Glomerular endothelial cell (primary cell): ENCODE measurements at places on chromosomes 5 and 9.
A peak's percentile ranks its signal among the peaks of the same experiment; 100 is the strongest.

- no peak for DNase-seq
Observed at GRCh38 chr9:19946441-19947109, 157.7 kb upstream of the SLC24A2 start.

- DNase-seq, result peak; percentile 90
Observed at GRCh38 chr9:38026021-38026809, 42.8 kb downstream of the SHB start.

DNA sequence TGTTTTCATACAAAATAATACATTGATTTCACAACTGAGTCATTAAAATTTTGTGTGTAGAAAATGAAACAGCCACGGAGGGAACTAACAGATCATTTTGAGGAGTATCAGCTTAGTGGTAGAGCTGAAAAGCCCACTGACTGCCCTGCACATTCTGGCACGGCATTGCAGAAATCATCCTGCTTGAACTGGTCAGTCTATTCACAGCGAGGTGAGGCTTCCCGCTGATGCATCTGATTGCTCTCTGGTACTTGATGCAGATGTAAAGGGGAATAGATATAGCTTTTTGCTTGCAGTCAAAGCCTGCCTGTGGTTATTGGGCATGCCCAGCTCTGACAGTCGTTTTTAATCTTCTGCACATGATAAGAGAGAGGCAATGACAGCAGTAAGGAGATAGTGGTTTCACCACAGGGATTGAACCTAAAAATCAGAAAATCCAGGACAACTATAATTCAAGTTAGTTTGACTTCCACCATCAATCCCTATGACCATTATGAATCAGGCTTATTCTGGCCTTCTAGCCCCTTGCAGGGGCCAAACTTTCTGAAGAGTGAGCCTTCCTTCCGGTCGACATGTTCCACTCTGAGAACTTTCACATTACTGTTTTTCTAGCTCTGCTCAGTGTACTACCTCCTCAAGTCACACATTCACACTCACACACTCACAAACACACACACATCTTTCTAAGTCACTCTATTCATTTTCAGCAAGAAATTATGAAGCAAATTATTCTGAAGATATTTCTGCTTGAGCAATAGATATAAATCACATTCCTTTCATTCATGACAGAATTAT lies 782.8 kb upstream of the NUDT12 start:
- DNase-seq, result no peak

DNA sequence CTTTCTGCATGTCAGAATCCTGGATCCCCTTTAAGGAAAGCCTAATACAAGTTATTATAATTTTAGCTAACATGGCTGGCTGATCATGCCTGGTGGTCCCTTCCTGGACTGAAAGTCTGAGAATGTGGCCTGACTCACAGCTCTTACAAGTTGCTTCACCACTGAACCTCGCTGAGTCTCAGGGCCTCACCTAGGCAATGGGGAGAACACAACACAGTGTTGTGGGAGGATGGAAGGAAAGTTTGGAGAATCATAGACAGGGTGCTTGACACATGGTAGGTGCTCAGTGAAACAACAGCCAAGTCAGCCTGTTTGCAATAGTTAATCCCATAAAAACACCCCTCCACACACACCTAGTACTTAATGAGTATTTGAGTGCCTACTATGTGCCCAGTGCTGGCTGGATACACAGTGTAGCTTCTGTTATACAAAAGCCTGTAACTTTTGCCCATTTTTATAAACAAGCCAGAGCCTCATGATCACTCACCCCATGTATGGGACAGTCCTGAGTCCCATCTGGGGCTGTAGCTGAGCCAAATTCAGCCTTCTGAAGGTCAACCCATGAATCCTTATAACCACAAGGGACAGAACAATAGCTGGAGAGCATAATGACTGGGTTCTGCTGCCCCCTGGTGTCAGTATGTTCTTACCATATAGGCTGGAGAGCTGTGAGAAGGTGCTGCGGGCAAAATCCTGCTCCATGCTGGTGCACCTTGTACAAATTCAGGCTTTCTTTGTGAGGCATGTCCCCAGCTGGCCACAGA lies 3.9 kb downstream of the ACSL6 start:
- DNase-seq, result peak; percentile 73

DNA sequence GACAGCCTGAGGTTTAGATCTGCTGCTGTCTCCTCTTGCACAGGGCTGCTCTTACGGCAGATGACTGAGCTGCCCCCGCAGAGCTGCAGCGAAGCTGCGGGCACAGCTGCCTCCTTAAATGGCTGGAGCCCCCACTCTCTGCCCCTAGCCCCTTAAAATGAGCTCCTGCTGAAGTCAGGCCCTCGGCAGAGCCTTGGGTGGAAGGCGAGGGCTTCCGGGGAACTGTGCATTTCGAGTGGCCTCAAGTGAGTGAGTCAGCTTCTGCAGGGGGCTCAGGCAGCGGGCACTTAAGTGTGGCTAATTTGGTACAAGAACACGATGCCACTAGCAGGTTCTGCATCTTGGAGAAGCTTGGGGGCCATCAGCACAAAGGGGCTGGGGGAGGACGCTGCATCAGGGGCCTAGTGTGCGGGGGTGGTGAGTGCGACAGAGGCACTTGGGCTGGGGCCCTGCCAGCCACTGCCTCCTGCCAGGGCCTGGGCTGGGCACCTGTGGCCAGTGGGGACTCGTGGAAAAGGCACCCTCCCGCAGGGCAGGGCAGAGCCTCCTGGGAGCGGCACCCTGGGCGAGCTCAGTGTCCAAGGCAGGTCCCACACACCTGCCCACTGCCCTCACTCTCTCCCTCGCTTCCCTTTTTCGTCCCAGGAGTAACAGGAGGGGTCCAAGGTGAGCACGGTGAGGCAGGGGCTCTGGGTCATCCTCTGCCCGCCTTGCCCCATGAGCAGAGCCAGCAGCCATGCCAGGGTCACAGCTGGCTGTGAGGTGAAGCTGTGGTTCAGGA lies 28.8 kb upstream of the RNU6ATAC start:
- no peak for DNase-seq

DNA sequence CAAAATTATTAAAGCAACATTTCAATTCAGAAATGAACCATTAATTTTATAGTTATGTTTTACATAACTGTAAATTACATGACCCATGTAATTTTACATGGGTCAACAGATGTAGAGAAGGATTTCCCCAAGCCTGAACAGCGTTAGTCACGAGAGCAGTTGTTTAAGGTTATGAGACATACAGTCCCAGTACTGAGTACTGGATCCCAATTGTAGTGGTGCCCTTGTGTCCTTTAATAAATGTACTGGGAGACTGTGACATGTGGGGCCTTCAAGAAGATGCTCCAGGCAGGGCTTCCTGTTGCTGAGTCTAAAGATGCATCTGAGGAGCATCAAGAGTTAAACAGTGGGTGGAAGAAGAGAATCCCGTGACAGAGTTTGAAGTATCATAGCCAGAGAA lies 125.5 kb upstream of the ZNF462 start:
- no peak for DNase-seq

DNA sequence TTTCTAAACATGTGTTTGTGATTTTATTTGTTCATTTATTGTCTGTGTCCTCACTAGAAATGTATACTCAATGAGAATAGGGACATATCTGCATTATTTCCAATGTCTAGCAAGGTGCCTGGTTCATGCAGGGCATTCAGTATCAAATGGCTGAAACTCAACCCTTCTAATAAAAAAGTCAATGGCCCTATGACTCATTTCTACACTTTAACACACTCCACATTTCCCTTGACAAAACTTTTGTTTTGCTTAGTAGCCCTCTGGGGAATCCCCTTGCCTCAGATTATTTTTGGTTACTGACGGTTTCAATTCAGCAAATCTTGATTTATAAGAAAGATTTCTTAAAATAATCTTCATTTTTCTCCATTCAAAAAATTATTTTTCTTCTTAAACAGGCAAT lies 206.0 kb upstream of the DMRTA1 start:
- DNase-seq, result no peak

DNA sequence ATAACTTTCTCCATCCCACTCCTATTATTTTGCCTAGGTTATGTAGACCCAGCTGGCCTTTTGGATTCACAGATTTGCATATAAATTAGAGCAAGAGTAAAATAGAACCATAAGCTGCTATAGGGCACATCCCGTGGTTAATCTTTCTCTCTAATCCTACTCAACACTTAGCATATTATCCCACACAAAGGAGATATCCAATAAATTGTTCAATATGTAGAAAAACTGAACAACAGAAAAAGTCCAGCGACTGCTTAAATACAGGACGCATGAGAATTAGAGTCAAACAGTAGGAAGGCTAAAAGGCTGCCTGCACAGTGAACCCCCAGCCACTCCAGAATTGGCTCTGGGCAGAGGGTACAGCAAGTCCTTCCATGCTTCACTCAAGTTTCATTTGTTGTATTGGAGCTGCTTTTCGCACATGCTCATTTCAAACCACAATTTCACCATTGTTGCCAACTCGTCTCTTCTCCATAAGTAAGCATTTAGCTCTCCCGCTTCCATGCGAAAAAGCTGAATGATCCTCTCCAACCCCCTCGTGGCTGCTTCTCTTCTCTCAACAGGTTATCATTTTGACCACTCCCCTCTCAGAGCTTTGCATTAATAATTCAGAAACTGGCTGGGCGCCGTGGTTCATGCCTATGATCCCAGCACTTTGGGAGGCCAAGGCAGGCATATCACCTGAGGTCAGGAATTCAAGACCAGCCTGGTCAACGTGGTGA lies 14.1 kb upstream of the IQGAP2 start:
- DNase-seq, result no peak

DNA sequence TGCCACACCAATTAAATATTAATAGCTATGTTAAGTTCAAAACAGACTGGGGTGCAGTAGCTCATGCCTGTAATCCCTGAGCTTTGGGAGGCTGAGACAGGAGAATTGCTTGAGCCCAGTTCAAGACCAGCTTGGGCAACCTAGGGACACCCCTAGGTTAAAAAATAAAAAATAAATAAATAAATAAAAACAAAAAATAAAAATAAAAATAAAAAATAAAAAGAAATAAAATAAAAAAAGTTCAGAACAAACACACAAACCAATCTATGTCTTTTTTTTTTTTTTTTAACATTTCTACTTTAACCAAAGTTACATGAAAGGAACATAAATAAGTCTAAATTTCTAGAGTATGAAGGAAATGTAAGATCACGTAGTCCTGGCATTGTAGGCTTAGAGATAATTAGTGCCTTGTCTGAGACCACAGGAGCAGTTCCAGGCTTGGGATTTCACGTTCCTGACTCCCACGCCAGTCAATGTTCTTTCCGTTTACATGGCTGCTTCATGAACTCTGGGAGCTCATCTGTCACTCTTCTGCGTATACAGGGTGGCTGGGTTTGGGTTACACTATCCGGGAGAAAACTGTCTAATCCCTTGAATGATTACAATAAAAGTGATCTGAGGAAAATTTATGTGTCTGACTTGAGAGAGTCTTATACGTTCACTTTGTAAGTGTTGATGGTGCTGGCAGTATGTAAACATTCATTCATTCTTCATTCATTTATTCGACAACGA lies 85.2 kb downstream of the KIAA1958 start:
- DNase-seq, result no peak

- no peak for DNase-seq
Observed at GRCh38 chr5:71986101-71986500, 121.2 kb upstream of the MAP1B start.

DNA sequence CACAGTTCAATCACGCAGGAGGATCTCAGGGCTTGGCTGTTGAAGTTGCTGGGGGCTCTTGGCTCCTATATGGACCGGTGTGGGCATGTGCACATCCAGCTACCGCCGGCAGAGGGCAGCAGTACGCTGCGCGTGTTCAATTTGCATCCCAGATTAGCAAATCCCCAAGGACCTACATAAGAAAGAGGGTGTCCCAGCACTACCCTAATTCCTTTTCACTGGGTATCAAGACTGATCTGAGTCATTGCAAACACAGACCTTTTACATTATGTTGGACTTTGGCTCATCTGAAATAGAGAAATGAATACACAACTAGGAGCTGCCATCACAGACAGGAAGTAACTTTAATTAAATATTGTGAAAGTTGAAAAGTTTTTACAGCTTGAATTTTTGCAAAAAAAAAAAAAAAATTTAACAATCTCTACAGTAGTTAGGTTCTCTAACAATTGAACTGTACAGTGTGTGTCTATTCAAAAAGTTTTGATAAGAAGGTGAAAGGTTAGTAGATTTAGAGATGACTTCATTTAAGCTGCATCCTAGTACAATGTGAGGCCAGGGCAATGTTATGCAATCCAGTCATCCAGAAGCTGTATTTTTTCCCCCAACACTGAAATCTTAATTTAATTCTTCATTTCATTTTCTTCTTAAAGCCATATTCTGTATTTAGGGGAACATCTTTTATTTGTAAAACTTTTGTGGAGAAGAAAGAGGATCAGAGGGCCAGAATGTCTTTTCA lies 404.0 kb downstream of the EBF1 start:
- peak; percentile 18 for DNase-seq

GRCh38 chr9:20208961-20209371 lies 413.3 kb downstream of the MLLT3 start:
- no peak for DNase-seq

DNA sequence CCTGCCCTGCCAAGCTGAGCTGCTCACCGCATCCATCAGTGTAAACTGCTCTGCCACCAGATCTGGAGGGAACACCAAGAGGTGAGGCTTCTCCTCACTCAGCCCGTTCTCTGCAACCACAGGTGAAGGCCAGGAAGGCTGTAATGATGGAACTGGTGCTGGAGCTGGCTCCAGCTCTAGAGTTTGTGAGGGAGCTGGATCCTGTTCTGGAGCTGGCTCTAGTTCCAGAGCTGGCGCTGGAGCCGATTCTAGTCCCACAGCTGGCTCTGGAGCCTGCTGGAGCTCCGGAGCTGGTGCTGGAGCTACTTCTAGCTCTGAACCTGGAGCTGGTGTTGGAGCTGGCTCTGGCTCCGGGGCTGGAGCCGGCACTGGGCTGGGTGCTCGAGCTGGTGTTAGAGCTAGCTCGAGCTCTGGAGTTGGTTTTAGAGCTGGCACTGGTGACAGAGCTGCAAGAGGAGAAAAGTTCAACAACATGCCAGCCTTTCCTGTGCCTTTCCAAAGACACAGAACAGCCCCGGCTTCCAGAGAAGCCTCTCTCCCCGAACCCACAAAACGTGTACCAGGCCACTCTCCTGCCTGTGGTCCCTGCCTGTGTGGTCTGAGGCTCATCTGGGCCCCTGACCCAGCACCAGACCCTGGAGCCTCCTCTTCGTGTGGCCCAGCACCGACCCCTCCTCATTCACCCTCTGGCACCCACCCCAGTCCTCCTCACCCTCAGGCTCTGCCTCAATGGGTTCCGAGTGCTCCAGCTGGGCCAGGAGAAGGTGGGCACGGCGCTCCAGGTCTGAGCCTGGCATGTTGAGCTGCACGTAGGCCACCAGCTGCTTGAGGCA lies 12.9 kb downstream of the RALGDS start:
- DNase-seq, result no peak

GRCh38 chr9:88230612-88231011 lies 92.3 kb upstream of the SPATA31C2 start:
- DNase-seq, result no peak

DNA sequence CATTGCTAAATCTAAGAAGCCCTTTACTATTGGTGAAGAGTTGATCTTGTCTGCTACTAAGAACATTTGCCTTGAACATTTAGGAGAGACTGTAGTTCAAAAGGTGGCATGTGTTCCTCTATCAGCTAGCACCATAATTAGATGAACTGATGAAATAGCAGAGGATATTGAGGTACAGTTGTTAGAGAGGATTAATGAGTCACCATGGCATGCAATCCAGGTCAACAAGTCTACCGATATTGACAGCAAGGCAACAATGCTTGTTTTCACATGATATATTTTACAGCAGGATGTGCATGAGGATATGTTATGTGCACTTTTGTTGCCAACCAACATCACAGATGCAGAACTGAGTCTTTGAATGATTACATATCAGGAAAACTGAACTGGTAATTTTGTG lies 134.3 kb upstream of the CDH9 start:
- DNase-seq, result no peak
